ENCODE measurements at places on chromosomes 2 and 18.

DNA sequence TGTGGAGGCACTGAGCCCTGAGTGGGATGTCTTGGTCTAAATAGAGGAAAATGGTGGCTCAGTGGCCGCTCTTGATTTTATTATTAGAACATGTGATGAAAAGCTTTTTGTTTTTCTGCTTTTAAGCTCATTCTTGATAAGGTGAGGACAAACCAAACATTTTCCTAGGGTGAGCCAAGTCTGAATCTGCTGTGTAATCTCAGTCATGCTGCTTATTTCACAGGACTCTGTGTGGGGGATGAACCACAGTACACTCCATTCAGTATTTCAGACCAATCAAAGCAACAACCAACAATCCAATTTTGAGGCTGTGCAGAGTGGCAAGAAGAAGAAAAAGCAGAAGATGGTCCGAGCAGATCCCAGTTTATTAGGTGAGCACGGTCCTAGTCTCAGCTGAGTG, 20.0 kb upstream of the SNORC start:
- DNase-seq = no peak

- DNase-seq = no peak
Observed at GRCh38 chr2:217108086-217108485, 248.2 kb upstream of the TNP1 start.

GRCh38 chr2:113930448-113930847, 40.6 kb downstream of the ACTR3 start:
- DNase-seq = no peak

- no peak for DNase-seq
Observed at GRCh38 chr2:225381609-225382008, 17.9 kb upstream of the NYAP2 start.

DNA sequence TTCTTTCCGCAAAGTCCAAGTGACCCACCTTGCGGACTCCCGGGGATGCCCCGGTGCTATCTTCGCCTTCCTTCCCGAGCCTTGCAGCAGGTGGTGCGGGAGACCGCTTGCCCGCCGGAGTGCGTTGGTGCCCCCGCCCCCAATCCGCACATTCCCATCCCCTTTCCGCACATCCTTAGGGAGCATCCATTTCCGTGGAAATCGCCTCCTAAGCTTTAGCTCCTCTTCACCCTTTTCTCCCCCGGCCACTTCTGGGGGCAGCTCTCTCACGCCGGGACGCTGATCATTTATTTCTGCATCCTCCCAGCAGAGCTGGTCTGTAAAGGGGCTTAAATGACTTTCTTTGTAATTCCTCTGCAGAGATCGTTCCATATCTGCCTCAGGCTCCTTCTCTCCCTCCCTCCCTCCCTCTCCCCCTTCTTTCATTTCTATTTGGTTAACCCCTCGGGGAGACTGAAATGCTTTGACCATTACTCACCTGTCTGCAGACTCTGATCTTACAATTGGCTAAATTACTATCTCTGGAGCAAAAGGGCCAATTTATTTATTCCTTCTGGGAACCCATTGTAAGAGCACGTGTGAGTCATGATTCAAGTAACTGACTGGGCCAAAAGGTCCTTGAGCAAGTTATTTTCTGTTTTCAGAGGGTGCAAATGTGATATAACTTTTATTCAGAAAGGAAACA, 1.3 kb upstream of the LYPD1 start:
- no peak for DNase-seq

- no peak for DNase-seq
Observed at GRCh38 chr2:27830656-27831055, 59.1 kb downstream of the MRPL33 start.
